Spleen (tissue), 13 donors: ENCODE measurements at places on chromosomes 7 and 10. TPM values are rescaled to one million over a fixed set of nuclear protein-coding genes. Genes with fewer than 3 reads are reported as not detected.

Gene VWC2
- polyA plus RNA-seq, result not detected

Gene ZDHHC4
- polyA plus RNA-seq, result 32.3 TPM

Gene NUTM2B
- 4.3 TPM for polyA plus RNA-seq

Gene TYW1
- polyA plus RNA-seq, result 7.4 TPM

Gene UNC5B
- 3.2 TPM for polyA plus RNA-seq

Gene CHN2
- 4.6 TPM for polyA plus RNA-seq

Gene FXYD4
- polyA plus RNA-seq, result 0.20 TPM

Gene PNLIPRP3
- not detected for polyA plus RNA-seq

Gene NRG3
- polyA plus RNA-seq, result not detected

Gene SEC24C
- polyA plus RNA-seq, result 28.6 TPM

Gene BMPER
- 0.14 TPM for polyA plus RNA-seq

Gene CYP3A5
- polyA plus RNA-seq, result 0.10 TPM

Gene GARS1
- polyA plus RNA-seq, result 45.1 TPM

Gene ZNF722
- polyA plus RNA-seq, result not detected

Gene ASZ1
- not detected for polyA plus RNA-seq

Gene OR2A2
- polyA plus RNA-seq, result not detected

Gene NXPH1
- not detected for polyA plus RNA-seq

Gene TDRD1
- 0.02 TPM for polyA plus RNA-seq

Gene FAM221A
- polyA plus RNA-seq, result 4.2 TPM
